ENCODE measurements at places on chromosomes 6 and 20. TPM values are rescaled to one million over a fixed set of nuclear protein-coding genes. Genes with fewer than 3 reads are reported as not detected.

PMEPA1 gene
- 30.4 TPM for total RNA-seq

DNA sequence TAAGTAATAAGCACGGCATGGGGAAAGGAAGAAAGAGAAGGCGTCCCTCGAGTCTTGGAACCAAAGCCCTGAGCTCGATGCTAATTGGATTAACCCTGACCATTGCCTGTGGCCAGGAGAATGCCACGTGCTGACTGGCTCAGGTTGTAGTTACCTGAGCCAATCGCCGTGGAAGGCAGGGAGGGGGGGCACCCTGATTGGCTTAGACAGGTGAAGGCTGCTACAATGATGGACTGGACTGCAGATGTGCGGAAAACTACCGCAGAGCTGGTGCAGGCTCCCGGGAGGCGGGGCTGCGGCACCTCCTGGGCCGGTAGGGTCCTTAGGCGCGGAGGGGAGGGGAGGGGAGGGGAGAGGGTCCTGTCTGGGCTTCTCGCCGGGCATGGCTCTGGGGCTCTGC lies 121.3 kb downstream of the TFAP2C start:
- no peak for DNase-seq

TMC2 gene
- total RNA-seq = not detected

DNA sequence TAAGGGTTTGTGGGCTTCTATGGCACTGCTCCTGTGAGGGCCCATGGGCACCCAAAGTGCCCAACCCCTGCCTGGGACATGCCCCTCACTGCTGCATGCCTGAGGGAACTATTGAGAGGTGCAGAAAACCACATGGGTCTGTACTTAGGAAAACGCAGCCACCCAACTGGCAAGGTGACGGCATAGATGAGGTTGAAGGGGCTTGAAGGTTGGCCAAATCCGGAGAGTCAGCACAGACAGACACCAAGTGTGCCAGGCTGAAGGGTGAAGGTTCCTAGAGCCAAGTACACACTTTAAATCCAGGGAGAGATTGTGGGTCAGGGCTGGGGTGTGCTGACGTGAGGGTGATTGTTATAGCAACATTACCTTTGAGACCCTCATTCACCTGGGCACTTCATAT lies 6.2 kb downstream of the BANF2 start:
- no peak for DNase-seq

DNA sequence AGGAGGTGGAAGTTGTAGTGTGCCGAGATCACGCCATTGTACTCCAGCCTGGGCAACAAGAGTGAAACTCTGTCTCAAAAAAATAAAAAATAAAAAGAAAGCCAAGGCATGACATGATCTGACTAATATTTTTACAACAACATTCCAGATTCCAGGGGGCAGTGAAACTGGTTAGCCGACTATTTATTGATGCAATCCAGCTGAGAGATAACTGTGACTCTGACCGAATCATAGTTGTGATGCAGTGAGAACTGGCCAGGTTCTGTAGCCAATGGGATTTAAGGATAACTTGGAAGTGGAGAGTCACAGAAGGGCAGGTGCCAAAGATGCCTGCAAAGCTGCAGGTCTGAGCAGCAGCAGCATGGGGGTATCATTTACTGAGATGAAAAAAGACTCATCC lies 82.9 kb upstream of the TSHZ2 start:
- no peak for DNase-seq

DNA sequence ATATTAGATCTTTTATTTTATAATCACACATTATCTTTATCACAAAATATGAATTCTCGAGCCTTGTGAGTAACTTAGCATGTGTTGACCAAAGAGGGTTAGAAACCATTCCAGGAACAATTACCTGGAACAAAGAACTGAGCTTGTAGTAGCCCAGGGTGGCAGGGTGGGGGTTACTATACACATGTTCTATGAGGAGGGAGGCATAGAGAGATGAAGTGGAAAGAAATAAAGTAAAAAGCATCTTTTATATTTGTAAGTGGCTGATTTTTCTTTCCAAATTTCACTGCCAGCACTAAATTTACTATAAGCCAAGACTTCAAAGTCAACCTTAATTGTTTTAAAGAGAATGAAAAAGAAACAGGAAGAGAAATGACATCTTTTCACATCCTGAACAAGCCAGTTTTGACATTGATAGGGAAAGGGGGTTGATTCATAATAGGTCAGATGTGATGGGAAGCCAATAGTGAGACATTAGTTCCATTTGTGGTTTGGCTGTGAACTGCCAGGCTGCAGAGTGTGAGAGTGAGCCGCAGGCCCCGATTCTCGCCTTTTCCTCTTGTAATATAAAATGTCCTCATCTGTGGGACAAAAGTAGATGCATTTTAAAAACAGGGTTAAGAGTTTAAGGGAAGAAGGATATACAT lies 52.7 kb upstream of the MYB start:
- peak; percentile 28 for DNase-seq

GRCh38 chr6:42446370-42446769 lies 5.4 kb downstream of the TRERF1 start:
- no peak for DNase-seq

- no peak for DNase-seq
Observed at GRCh38 chr6:90896075-90896547, 309.2 kb upstream of the MAP3K7 start.

GRCh38 chr6:85124472-85125354 lies 325.2 kb upstream of the NT5E start:
- DNase-seq = no peak

HS3ST5 gene
- not detected for total RNA-seq

- DNase-seq = no peak
Observed at GRCh38 chr6:125356884-125357283, 55.1 kb upstream of the HDDC2 start.

GRCh38 chr20:36175016-36175415 lies 20.5 kb downstream of the EPB41L1 start:
- no peak for DNase-seq

DNA sequence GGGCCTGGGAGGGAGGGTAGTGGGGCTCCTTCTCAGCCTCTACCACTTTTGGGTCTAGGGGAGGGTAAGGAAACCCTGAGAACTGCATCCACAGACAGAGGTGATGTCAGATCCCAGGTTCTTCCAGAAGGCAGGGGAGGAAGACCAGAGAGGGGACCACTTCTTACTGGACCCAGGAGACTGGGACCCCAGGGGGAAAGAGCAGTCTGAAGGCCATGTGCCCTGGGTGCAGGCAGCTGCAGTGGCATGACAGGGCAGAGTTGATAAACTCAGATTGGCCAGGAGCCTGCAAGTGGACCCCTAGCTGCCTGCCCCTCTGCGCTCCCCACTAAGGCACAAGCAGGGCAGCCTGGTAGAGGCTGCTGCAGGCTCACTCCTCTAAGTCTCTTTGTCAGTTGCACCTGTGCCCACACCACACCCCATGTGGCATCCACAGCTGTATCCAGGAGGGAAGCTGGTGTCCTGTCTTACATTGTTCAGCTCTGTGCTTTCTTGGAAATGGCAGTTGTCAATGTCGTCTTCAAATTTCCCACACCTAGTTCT lies 2.7 kb downstream of the CST9L start:
- DNase-seq = no peak

- no peak for DNase-seq
Observed at GRCh38 chr6:145372671-145373151, 362.6 kb downstream of the EPM2A start.
